ENCODE measurements at places on chromosomes 7 and 10.

- DNase-seq, result no peak
Measured at GRCh38 chr7:47796347-47796746, 151.9 kb downstream of the PKD1L1 start.

GRCh38 chr7:150610233-150610632 is 22.0 kb downstream of the GIMAP6 start:
- DNase-seq, result no peak

DNA sequence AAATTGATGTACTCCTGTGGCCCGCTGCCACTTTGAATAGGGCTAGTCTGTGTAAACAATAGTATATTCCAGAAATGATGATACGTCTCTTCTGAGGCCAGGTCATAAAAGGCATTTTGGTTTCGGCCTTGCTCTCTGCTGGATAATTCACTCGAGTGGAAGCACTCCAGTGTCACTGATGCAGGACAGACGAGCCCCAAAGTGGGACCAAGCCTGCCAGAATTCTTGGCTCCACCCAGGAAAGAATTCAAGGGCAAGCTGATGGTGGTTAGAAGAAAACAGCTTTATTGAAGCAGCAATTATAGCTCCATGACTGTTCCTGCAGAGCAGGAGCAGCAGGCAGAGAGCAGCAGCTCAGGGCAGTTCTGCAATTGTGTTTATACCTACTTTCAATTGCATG is 717.6 kb downstream of the GRM8 start:
- DNase-seq, result no peak

GRCh38 chr7:99822731-99823718 is 4.8 kb upstream of the CYP3A43 start:
- DNase-seq, result no peak

- no peak for DNase-seq
Measured at GRCh38 chr10:122733443-122733842, 33.8 kb upstream of the C10orf120 start.

GRCh38 chr7:145088111-145088745 is 252.4 kb upstream of the TPK1 start:
- no peak for DNase-seq

DNA sequence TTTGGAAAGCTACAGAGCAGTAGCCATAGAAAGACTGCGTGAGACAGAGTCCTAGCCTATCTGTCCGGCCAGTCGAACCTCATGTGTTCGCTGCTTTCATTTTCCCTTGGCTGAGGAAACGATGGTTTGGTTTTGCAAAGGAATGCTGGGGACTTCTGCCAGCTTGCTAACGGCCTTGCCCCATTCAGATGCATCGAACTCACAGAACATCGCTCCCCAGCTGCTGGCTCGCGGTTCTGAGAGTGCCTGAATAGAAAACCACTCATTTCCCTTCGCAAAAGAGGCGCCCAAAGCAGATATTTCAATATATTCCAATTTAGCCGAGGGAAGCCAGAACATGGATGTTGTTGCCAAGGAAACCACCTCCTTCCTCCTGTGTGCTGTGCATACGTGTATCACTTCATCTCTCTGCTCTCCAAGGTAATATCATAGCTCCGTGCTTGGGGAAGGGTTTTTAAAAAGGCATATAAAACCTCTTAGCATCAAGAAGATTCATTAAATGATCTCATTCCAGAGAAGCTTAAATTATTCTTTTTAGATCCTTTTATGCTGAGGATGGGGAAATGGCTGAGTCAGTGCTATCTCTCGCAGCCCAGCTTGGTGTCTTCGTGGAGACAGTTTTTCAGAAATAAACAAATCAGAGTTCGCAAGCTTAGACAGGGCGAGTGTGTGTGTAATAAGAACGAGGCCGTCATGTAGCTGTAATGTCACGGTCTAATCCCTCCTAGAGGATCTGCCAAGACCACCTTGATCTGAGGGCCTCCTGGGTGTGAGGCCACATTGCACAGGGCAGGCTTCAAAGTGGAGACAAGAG is 215.2 kb downstream of the RPS24 start:
- DNase-seq, result no peak

DNA sequence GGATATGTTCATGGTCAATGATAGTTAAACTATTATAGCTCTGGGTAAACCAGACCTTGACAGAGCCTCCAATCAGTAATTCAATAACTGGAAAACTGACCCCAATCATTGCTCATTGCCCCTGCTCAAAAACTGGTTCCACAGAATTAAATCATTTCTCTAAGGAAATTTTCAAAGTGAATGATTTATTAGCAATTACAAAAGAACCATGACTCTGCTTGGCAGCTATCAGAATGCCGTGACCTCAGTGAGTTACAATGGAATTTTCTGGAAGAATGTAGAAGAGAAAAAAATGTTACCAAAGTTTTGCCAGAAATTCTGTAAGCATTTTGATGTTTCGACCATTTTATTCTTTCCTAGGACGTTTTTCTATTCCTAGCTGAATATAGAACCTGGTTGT is 106.8 kb upstream of the APBB1IP start:
- no peak for DNase-seq

DNA sequence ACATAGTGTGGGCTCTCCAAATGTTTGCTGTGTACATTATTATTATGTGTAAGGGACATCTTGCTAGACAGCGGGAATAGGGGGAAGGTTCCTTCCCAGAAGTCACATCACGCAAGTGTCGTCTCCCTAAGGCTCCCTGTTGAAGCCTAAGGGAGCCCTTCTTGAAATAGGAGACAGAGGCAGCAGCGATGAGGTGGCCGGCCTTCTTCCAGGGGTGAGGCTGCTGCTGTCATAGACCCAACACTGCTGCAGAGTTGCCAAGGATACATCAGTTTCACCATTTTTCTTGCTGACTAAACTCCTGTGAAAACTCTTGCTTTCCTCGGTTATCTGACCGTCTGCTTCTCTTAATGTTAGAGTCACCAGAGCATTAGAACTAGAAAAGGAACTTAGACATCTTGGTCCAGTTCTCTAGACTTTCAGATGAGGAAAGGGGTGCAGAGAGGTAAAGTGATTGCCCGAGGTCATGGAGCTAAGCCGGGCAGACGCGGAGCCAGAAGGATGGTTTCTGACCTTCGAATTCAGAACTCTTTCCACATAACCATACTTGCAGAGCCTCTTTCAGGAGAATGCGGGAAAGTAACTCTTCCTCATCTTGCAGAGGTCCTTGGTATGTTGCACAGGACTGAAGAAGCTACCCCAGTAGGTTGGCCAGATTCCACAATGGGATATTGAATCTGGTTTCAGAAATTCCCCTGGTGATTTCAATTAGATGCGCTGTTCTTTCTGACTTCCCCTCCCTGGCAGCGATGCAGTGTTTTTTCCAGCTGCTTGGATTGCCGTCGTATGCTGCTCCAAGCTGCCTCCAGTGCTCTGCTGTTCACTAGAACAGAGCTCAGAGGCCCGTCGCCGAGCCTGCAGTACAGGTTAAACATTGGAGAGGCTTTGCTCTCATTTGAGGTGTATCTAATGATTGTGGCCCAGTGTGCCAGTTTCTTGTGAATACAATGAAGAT is 217.1 kb downstream of the CAMK1D start:
- no peak for DNase-seq

- no peak for DNase-seq
Measured at GRCh38 chr7:76357475-76358010, 1.2 kb downstream of the YWHAG start.

GRCh38 chr7:332020-332517 is 42.1 kb downstream of the FOXL3 start:
- DNase-seq, result peak; percentile 70

DNA sequence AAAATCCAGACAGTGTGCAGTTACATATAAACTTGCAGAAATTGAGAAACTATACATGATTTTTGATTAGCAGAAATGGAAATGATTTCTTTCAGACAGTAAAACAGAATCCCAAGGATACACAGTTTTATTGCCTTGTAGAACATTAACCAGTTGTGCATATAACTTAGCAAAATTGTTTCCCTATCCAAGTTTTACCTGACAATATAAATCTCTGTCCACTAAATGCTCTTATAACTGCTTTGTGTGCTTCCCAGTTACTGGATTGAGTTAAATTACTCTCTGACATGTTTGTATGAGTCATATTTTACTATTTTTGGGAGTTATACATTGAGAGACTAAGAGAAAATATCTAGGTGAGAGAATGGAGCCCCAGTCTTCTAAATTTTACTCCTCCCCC is 563.4 kb downstream of the SH2D4B start:
- no peak for DNase-seq

DNA sequence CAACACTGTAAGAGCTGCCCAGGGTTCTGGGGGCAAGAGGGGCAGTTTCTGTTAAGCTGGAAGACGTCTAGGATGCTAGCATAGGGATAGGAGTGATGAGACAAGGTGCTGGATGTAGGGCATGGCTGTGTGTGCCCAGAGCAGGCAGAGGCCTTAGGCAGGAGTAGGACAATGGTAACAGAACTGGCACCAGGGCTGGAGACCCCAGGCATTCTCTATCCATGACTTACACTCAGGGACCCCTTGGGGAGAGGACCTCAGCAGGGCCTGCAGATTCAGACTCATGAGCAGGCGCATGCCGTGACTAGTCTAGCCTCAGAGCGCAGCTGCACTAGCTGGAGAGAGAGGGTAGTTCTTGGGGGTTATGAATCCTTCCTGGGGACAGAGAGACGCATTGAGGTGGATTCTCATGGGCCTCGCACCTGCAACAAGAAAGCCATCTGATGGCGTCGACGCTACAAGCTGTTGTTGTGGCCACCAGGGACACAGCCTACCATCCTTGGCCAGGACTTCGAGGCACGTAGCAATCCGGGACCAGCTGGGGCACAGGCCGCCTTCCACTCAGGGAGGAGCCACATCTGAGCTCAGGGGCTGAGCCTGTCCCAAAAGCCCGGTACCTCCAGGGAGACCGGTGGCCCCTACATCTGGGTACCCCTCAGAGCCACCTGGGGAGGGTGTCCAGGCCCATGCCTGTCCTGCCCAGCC is 474.1 kb downstream of the PTPRN2 start:
- no peak for DNase-seq

DNA sequence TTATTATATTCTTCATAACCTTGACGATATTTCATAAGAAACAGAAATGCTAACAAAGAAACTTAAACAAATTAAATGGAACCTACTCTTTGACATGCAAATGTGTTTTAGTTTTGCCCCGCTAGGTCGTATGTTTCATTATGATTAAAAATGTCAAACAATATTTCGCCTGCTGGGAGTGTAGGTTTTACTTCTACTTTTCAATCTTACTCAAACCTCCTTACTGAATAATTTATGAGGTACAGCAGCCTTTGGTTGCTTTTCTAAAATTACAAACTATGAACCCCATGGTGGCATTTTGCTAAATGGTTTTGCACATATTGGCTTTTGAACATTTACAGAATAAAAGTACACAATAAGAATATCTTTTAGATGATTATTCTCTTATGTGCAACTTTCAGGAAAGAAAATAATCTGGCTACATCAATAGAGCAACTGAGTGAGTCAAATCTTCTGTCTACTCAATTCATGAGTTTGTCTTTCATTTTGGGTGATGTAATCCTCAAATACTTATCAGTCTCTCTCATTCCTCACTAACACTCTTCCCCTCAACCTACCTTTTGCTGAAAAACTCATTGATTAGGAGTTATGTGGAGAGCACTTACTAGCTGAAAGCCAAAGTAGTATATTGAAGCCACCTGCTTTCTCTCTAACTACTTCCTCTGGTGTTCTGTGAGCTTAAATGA is 1226.4 kb downstream of the XPNPEP1 start:
- no peak for DNase-seq

DNA sequence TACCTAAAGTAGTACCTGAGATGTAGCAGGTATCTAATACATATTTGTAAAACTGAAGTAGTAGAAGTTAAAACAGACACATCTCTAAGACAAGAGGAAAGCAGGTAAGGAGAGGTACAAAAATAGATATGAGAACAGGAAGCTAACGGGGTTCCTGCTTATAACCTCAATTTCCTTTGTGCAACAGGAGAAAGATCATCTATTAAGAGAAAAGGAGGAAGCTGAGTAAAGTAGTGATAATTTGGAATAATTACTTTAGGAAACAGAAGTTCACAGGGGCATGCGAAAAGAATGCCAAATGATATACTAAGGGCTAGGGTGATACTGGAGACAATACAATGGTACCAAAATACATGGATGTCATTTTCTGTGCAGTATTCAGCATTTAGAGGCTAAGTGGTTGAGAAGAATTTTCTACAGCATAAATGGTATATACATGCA is 108.7 kb downstream of the NRBF2 start:
- DNase-seq, result no peak

DNA sequence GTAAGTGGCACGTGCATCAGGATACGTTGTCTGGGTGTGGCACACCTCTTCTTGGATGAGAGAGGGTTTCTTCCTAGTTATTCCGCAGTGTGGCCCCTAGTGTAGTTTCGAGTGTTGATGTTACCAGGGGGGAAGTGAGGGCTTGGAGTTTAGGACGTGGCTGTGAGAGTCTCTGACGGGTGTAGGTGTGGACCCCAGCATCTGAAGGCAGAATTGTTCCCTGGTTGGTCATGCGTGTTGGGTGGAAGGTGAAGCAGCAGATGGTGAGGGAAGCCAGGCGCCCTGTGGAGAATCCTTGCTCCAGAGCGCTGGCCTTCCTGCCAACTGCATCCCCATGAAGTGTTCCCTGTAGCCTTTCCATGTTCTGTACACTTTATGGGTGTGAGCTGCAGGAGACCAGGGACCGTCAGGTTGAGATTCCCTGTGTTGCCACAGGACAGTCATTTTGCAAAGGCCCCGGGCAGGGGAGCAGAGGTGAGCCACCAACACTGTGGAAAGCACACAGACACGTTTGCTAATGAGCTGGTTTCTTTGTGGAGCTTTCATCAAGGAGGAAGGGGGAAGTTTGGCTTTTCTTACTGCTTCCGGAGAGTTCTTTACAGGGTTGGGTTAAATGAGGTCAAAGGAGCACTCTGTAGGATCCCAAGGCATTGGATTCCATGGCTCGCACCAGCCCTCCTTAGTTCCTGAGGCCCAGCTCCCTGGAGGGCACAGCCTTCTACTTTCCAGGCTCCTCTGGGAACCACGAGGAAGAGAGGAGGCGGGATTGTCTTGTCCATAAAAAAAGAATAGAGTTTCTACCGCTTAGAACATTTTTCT is 32.0 kb downstream of the TSPAN14 start:
- DNase-seq, result no peak

- no peak for DNase-seq
Measured at GRCh38 chr7:39810204-39810642, 139.8 kb upstream of the CDK13 start.

DNA sequence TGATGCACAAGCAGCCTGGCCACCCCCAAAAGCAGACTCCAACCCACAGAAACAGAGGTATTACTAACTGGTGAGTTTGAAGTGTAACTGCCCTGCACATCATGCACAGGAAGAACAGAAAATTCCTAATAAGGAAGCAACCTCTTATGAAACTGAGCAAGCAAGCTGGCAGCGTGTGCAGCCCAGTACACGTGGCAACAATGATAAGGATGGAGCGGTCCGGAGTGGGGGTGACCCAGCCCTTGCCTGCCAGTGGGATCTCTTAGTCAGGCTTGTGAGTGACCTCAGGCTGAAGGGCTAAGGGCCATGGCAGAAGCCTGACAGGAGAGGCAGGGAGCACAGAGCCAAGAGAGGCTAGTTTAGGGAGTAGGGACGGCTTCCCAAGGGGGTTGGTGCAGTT is 22.1 kb upstream of the AOAH start:
- peak; percentile 74 for DNase-seq
